ENCODE measurements at places on chromosomes 5 and 9.

DNA sequence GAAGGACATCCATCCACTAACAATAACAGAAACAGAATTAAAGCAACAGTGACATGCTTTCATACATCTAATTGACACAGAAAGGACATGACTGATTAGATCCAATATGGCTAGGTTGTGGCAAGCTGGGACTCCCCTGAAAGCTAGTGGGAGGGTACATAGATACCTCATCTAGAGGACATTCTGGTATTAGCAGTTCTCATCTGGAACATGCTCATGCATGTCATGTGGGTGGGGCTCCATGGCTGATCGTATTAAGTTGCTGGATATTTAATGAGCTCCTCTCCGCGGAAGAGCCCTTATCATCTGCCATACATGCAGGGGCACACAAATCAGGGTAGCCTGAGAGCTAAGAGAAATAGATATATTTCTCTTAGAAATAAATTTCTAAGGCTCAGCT is 358.9 kb downstream of the ICE1 start:
- DNase-seq = no peak

- DNase-seq = no peak
Observed at GRCh38 chr9:114287001-114287762, 35.7 kb upstream of the ORM1 start.

- DNase-seq = no peak
Observed at GRCh38 chr9:27888661-27889295, 315.5 kb upstream of the C9orf72 start.

- no peak for DNase-seq
Observed at GRCh38 chr5:73234204-73234555, 61.2 kb downstream of the TMEM174 start.

DNA sequence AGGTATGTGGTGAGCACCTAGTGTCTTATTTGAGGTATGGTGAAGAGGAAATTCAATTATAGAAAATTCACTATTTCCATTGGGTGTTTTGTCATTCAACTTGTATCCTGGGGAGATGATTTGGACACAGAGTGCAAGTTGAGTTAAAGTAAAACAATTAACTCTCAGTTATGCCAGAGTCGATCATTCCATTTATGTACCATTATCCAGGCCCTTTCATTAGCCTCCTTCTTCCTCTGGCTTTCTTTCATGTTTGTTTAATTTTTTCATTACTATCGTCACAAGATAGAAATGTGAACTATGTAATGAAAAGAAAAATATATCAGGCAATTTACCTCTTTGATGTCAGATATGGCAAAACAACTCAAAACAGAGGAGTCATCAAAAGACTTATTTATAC is 1347.2 kb upstream of the NUDT12 start:
- DNase-seq = no peak

DNA sequence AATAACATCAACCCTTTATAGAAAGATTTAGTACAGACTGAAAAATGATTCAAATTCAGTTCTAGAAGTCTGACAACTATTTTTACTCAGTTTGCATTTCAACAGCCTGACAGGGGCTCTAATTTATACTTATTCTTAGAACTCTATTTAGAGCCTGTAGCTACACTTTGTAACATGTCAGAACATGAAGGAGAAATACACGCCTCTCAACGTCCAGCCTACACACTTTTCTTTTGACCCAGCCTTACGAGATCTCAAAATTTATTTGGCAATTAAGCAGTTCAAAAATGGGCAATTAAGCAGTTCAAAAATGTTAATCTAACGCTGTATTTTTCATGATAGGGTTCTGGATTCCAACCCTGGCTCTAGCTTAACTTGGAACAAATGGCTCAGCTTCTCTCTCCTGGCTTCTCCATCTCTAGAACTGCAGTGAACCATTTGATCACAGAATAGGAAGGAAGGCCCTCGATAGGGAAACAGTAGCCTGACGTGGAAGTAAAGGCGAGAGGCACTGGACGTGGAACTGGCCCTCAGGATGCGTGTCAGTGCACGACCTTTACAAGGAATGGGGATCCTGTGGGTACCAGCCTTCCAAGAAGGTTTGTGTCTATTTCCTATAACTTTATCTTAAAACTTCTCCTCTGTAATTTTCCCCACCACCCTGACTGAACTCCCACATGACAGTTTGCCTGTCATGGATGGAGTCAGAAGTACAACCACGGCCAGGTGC is 66.4 kb downstream of the PRRT1B start:
- no peak for DNase-seq

GRCh38 chr9:113376634-113377567 is at the start of gene HDHD3:
Gene HDHD3 (minus strand): TSS chr9:113376986. CDS start chr9:113374354, 2,632 bp downstream.
- peak; percentile 65 for DNase-seq

DNA sequence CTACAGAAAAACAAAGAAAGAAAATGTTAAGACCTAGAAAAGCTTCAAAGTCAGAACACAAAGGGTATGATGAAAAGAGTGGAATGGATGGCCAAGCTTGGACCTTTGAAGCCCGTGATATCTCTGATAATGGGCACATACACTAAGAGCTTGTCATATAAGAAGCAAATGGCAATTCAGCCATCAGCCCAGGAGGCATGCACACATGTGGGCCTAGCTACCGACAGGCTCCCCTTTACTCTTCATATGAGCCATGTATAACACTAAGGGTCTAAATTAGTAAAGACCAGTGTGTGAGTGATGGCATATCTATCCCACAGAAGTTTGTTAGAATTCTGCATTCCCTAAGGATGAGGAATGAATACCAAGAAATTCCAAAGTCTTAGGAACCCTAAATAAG is 20.1 kb downstream of the GRHPR start:
- DNase-seq = no peak

- no peak for DNase-seq
Observed at GRCh38 chr5:159001247-159001646, 98.5 kb downstream of the EBF1 start.

DNA sequence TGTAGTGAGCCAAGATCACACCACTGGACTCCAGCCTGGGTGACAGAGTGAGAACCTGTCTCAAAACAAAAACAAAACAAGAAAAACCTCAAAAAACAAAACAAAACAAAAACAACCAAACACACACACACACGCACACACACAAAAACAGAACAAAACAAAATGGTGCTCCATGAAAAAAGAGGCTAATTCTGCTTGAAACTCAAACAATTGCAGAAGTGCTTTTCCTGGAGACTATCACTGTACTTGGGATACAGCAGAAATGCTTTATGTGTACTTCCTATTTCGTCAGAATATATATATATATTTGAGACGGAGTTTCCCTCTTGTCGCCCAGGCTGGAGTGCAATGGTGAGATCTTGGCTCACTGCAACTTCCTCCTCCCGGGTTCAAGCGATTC is 49.9 kb upstream of the HSPA9 start:
- no peak for DNase-seq

- DNase-seq = no peak
Observed at GRCh38 chr5:179151286-179152118, 91.3 kb downstream of the ZNF354C start.

- DNase-seq = no peak
Observed at GRCh38 chr5:143119881-143120341, 283.6 kb downstream of the NR3C1 start.
